Muscle of back (tissue), 13 donors: ENCODE measurements at places on chromosomes 13 and 19.

- peak; percentile 33 for DNase-seq
Observed at GRCh38 chr13:33228648-33229445, 56.7 kb downstream of the STARD13 start.

DNA sequence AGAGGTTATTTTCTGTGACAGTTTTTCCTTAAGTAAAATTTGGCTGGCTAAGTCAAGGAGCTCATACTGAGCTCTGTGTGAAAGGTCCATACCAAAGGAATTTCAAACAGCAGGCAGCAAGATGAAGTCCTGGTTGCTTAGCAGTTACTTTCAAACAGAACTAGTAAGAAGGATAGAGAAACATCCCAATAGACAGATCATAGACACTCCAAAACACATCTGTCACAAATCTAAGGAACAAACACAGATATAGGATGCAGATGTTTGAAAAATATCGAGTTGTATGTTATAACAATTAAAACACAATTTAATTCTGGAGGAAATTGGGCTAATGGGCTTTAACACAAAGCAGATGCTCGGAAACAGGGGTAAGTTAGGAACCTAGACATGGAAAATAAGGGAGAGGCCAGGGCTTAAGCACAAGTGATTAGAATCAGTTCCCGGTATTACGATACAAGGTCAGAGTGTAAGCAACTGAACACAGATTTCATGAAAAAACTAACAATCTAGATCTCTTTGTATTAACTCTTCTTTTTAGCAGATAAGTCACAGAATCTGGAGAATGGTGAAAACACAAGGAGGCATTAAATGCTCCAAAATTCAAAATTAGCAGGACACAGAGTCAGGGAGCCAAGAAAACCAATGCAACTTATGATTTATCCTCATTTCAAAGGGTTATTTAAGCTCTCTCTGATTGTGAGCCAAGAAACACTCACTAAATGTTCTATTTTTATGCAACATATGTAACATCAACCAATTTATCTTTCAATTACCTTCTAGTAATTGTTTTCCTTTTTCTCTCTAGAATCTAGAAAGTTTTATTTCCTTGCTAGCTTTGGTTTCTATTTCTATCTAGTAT, 1992.9 kb upstream of the PCDH20 start:
- peak; percentile 31 for DNase-seq

DNA sequence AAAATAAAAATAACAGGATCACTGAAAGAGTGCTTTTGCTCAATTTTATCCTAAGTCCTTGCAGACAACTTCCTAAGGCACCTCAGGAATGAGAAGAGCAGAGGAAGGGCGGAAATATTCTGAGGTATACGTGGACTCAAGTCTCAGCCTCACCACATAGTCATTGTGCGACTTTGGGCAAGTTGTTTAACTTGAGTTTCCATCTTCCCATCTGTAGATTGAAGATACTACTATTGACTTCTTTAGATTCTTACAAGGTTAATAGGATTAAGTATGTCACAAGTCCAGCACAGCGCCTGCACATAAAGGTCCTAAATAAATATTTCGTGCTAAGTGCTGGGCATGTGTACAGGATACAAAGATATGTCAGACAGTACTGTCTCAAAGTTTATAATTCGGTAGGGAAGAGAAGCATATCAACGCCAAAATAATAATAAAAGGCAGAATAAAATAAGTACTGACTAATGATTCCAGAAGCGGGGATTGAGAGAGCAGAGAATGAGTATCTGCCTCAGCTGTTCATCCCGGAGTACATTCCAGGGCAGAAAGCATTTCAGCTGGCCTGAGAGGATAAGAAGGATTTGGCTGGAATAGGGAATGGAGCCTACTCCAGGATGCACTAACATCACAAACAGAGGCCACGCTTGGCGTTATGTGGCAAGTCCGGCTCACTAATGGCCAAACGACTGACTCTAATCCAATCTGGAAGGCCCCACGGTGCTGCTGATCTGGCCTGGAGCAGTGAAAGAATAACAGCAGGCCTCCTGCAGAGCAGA, 139.7 kb downstream of the FLT1 start:
- DNase-seq: no peak

DNA sequence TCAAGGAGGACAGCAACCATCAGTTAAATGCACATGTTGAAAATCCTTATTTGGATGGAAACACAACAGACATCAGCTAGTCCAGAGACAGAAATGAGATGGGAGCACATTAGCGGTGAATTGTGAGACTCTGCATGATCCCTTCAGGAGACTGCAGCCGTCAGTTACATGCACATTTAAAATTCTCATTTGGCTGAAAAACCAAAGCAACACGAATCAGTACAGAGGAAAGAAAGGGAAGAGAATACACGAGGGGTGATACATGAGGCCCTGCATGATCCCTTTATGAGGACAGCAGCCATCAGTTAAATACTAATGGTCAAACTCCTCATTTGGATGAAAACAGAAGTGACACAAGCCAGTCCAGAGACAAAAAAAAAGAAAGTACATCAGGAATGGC, 123.4 kb downstream of the PTPRS start:
- DNase-seq: no peak

DNA sequence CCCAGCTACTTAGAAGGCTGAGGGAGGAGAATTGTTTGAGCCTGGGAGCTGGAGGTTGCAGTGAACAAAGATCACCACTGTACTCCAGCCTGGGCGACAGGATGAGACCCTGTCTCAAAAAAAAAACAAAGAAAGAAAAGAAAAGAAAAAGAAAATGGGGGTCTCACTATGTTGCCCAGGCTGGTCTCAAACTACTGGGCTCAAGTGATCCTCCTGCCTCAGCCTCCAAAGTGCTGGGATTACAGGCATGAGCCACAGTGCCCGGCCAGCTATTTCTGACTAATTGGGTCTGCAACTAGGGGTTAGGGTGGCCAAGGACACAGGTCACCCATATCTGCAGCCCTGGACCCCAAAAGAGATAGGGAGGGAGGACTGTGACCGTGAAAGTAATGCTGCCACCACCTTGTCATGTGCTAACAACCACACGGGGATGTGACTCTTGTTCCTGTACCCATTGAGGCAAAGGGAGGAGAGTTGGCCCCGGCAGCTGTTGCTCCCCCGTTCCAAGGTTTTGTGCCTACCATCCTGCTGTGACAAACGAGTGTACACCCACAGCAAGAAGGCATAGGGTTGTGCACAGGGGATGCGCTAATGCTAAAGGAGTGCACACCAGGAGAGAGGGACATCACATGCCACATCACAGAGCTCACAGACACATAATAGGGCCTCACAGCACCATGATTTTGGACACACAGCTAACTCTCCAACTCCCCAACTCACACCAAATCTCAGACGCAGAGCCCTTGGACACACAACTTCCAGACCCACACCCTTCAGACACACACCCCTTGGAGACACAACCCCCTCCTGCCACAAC, 619 bp downstream of the MEF2B start:
- DNase-seq: no peak

DNA sequence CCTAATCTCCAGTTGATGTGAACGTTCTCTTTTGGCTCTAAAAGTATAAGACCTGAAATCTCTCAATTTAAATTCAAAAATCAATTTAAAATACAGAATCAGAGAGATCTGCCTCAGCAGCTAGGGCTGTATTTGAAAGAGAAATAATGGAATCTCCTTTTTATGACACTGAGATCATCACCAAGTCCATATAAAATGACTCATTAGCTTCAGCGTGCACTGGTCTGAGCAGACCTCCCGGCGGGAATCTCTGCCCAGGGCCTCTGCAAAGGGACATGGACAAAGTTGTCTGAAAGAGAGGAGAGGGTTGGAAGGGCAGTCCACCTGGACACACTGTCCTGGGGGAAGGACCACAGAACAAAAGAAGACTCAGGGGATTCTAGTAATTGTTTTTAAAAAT, 855.6 kb downstream of the EFNB2 start:
- no peak for DNase-seq

GRCh38 chr13:27001705-27002104, 169.9 kb downstream of the USP12 start:
- no peak for DNase-seq

DNA sequence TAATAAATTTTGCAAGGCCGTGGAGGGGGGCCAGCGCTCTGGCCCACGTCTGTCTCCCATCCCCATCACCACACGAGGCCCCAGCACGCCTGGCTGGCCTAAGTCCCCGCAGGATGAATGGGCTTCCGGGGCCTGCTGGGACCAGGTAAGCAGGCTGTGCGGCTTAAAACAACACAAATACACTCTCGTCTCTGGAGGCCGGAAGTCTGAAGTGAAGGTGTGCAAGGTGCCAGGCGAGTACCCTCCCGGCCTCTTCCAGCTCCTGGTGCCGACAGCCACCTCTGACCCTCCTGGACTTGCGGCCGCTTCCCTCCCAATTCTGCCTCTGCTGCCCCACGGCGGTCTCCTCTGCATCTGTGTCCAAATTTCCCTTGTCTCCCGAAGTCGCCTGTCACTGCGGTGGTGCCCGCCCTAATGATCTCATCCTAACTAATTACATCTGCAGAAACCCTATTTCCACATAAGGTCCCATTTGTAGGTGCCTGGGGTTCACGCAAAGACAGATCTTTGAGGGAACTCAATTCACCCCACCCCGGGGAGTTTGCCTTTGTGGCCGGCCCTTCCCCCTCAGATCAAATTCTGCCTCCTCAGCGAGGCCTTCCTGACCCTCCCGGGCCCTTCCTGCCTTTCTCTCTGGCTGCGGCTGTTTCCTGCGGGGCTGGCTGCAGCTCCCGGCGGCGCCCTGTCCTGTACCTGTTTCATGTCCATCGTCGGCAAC, 8.1 kb upstream of the PTBP1 start:
- no peak for DNase-seq

DNA sequence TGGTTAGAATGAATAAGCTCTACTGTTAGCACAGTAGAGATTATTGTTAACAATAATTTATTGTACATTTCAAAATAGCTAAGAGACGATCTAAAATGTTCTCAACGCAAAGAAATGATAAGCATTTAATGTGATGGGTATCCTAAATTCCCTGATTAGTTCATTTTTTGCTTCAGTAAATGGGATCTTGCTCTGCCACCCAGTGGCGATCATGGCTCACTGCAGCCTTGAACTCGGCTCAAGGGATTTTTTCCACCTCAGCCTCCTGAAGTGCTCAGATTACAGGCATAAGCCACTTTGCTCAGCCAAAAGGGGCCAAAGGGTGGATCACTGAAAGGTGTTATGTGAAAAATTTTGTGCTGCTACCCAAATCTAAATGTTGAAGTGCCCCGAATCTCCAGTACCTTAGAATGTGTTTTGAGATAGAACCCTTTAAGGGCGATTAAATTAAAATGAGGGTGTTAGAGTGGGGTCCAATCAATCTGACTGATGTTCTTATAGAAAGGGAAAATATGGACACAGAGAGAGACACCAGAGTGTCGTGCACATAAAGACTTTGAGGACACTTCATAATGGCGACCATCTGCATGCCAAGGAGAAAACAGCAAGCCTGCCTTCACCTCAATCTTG, 31.5 kb upstream of the ZNF766 start:
- peak; percentile 85 for DNase-seq

- DNase-seq: no peak
Observed at GRCh38 chr13:100835695-100836094, 161.1 kb upstream of the TMTC4 start.

DNA sequence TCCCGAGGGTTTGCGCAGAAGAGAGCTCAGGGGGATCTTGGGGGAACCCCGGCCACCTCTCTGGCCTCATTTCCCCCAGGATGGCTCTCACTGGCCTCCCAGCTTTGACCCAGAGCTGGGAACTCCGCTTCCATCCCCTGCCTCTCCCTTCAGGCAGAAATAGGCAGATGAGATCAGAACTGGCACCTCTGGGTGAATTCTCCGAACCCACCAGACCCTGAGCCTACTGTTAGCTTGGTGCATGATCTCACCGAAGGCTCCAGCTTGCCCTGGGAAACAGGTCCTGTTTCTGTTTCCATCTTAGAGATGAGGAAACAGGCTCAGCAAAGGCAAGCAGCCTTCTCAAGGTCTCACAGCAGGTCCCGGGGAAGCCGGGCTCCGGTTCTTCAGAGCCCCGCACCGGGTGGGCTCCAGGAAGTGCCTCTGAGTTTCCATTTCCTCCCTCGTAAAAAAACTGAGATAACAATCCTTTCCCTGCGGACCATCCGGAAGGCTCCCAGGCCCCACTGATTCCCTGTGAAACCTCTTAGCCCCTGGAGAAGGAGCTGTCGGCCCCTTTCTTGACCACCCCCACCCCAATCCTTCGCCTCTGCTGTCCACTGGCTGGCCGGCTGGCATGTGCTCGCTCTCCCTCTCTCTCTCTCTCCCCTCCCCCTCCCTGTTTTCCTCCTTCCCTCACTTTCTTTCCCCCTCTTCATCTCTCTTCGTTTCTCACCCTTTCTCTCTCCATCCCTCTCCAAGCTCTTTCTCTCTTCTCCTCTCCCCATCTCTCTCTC, 2.1 kb downstream of the NECTIN2 start:
- peak; percentile 49 for DNase-seq

DNA sequence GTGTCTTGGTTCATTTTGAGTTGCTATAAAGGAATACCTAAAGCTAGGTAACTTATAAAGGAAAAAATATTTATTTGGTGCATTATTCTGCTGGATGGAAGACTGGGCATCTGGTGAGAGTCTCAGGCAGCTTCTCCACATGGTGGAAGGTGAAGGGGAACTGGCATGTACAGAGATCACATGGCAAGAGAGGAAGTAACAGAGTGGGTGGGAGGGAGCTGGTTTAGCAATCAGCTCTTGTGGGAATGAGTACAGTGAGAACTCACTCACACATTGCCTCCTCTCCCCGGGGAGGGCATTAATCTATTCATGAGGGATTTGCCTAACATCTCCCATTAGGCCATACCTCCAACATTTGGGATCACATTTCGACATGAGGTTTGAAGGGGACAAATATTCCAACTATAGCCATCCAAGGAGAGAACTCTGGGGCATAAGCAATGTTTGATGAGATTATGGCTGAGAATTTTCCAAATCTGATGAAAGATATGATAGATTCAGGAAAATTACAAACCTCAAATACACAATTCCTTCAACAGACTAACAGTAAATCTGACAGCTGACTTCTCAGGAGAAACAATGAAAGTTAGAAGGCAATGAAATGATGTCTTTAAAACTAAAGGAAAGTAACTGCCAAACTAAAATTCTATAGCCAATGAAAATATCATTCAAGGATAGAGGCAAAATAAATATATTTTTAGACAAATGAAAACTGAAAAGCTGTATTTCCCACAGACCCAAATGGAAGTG, 52.5 kb downstream of the MTUS2 start:
- no peak for DNase-seq

DNA sequence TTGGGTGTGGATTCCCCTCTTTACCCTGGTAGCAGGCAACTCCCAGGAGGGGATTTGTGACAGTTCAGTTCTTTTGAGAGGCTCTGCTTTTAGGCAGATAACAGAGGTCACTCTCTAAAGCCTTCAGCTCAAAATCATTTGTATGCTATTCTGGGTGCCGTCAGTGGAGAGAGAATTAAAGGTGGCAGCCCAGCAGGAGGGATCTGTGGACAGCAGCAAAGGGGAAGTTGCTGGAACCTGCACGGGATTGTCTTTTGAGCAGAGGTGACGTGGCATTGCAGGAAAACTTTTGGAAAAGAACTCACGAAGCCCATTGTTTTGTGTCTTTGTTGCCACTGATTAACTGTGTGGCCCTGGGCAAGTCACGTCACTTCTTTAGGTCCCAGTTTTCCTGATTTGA, 62.4 kb upstream of the C1QTNF9 start:
- DNase-seq: no peak
